ENCODE measurements at places on chromosomes 7 and 10.

- no peak for DNase-seq
Measured at GRCh38 chr7:125436220-125436619, 506.6 kb upstream of the POT1 start.

- DNase-seq, result no peak
Measured at GRCh38 chr10:22363305-22363704, 18.0 kb downstream of the SPAG6 start.

DNA sequence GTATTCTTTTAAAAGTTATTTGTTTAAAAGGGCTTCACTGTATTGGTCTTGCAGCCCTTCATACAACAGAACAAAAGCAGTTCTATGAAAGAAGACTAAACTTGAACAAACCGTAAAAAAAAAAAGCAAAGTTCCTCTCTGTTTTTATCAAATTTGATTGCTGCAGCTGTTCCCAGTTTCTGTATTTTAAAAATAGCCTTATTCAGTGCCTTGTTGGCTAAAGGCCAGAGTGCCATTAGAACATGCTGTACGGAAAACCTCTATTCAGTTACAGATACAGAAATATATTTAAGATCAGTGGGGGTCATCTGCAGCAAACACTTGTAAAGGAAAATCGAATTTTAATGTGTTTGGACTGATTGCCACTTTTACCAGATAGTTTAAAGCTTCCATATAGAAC, 207.8 kb upstream of the ETV1 start:
- peak; percentile 30 for DNase-seq

GRCh38 chr10:31120961-31121685, 89.5 kb upstream of the ZNF438 start:
- DNase-seq, result no peak

DNA sequence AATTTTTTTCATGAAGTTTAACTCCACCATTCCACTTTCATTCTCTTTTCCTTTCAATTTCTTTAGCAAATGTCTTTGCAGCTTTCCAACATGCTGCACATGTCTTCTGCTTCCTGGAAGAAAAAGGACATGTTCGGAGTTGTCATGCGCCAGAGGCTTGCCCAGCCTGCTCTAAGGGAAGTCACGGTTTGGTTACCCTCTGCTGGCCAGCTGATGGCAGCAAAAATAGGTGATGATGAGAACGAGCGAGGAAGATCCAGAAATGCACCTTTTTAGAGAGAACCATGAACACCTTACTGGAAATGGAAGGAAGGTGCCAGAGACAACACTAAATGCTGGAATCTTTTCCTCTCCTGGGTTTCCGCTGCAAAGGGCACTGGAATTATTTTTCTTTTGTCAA, 4.9 kb upstream of the ZSCAN21 start:
- DNase-seq, result peak; percentile 29

- DNase-seq, result no peak
Measured at GRCh38 chr10:97408496-97408992, 7.4 kb upstream of the RRP12 start.

DNA sequence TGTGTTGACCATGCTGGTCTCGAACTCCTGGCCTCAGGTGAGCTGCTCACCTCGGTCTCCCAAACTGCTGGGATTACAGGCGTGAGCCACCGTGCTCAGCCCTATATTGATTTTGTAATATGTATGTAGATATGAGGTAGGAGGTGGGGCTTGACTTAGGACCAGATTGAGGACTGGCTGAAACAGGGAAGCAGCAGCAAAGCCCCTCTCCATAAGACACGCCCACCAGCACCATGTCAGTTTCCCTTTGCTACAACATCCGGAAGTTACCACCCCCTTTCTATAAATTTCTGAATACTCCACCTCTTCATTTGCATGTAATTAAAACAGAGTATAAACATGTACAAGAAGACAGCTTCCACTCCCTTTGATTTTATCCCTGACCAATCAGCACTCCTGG, 47.9 kb upstream of the MYL10 start:
- DNase-seq, result no peak

- no peak for DNase-seq
Measured at GRCh38 chr7:79893991-79894390, 240.6 kb upstream of the GNAI1 start.

DNA sequence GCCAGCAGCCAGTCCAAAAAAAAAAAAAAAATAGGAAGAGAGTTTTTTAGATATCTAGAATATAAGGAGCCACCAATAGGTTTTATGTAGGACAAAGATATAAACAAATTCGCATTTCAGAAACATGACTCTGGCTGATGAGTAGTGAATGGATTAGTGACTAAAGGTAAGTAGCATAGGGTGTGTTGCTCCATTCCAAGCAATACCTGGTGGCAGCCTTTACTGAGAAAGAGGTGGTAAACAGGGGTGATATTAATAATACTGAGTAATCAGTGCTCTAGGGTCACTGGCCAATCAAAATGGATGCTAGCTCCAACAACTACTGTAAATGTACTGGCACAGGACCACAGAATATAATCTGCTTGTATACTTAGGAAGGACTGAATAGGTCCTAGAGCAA, 45.5 kb upstream of the RAB11FIP2 start:
- no peak for DNase-seq

- DNase-seq, result no peak
Measured at GRCh38 chr10:80153460-80153859, 20.9 kb downstream of the PLAC9 start.

DNA sequence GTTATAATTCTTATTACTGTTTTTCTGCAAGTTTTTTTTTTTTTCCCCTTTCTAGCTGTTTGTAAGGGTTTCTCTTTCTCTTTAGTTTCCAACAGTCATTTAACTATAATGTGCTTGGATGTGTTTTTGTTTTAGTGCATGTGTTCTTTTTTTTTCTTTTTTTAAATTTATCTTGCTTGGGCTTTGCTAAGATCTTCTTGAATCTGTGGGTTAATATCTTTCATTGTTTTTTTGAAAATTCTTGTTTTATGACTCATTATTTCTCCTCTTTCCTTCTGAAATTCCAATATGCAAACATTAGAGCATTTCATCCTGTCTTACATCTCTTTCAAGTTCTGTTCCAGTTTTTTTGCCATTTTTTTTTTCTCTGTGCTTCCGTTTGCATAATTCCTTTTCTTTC, 5.7 kb upstream of the HK1 start:
- DNase-seq, result no peak

DNA sequence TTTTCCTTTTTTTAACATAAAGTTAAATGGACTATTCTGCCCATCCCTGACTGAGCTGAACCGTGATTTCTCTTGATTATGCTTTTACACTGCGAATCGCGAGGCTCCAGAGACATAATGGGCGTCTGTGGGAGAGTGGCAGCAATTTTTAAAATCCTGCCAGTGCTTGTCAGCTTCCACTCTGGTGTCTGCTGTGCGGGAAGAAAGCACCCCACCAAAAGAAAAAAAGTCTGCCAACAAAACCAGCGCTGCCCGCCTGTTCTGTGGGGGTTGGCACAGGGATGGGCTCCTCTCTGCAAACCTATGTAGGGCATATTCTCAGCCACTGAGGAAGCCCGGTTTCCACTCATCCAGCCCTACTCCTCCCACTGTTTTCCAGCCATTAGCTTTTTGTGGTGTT, 592.3 kb upstream of the GALNT17 start:
- peak; percentile 50 for DNase-seq

GRCh38 chr7:40865441-40866233, 730.8 kb downstream of the SUGCT start:
- no peak for DNase-seq

GRCh38 chr7:55723621-55723941, 139.0 kb downstream of the SEPTIN14 start:
- no peak for DNase-seq

DNA sequence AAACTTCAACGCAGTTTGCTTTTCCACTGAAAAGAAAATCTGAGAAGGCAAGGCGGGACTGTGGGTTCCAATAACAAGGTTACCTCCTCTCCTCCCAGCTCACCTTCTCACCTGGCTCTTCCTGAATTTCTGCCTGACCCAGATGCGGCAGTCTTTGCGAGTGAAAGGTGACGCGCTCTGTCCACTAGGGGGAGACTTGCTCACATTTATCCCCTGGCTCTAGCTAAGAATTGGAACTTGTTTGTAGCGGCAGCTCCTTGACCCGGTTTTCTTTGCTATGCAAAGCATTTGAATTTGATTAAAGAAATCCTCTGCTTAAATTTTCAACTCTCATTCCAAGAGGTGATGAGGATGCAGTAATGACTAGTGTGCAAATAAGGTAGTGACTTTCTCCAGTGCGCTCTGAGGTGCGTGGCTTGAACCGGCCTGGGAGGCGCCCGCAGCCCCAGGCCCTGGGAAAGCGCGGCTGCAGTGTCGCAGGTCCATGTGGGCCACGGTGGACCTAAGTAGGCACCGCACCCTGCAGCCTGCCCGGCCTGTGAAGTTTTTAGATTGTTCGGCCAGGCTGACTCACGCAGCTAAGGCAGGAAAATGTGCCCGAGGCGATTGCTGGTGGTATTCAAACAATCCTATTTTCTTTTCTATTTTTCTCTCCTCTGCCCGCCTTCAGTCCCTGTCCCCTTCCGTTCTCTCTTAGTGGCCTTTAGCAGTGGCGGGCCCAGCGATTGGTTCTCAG, 336.9 kb upstream of the NPSR1 start:
- peak; percentile 79 for DNase-seq

DNA sequence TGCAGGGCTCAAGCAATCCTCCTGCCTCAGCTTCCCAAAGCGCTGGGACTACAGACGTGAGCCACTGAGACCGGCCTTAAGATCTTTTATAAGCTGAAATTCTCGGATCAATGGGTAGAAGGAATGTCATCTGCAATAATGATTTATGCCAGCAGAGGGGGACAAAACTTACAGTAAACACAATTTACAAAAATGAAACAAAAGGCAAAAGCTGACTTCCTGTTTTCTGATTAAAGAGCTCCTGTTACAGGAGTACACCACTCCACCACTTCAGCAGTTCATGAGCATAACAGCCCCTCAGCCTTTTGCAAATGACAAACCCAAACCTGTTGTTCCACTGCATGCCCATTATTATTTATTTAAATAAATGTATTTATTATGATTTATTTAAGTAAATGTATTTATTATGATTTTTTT, 88.5 kb upstream of the ATP6V0A4 start:
- peak; percentile 42 for DNase-seq

- DNase-seq, result no peak
Measured at GRCh38 chr7:128831178-128831993, 1.2 kb downstream of the FLNC start.

- no peak for DNase-seq
Measured at GRCh38 chr10:124595143-124595883, 133.7 kb downstream of the LHPP start.

- DNase-seq, result no peak
Measured at GRCh38 chr7:30644286-30644955, 37.8 kb downstream of the CRHR2 start.

- no peak for DNase-seq
Measured at GRCh38 chr10:96858038-96858705, 26.1 kb downstream of the LCOR start.

GRCh38 chr7:36396150-36396549, 6.5 kb downstream of the ANLN start:
- no peak for DNase-seq

GRCh38 chr10:66025186-66025585, 900.6 kb upstream of the LRRTM3 start:
- DNase-seq, result no peak

DNA sequence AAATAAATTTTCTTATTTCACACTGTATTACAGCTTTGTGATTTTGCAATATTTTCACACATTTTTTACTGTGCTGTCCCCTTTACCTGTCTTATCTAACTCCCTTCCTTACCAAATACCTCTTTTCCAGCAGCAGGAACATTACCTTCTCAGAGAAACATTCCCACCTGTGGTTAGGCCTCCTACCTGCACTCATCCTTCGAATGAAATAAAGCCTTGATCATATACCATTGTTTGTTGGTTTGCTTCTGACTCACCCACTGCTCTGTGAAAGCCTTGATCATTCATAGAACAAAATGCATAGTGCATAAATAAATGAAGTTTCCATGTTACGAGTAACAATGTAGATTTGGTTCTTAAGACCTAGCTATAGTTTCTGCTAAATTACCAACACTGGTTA, 256.3 kb downstream of the ARL4A start:
- DNase-seq, result no peak

DNA sequence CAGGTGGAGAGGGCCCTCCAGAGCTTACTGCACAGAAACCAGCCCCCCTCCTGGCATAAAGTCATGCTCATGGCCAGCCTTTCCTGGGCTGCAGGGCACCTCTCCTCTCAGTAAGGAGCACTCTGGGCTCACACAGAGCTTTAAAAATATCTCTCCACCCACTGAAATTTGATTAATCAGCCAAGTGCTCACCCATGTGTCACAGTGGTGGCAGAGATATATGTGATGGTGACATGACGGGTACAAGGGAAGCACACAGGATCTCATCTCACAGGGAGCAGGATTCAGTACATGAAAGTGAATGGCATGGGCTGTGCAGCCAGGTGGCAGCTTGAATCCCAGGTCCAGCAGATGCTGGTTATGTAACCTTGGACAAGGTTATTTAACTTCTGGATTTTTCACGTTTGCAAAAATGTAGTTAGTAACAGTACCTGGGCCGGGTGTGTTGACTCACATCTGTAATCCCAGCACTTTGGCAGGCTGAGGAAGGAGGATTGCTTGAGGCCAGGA, 144.8 kb downstream of the CALN1 start:
- peak; percentile 31 for DNase-seq

GRCh38 chr10:8453587-8453986, 399.1 kb downstream of the GATA3 start:
- no peak for DNase-seq

DNA sequence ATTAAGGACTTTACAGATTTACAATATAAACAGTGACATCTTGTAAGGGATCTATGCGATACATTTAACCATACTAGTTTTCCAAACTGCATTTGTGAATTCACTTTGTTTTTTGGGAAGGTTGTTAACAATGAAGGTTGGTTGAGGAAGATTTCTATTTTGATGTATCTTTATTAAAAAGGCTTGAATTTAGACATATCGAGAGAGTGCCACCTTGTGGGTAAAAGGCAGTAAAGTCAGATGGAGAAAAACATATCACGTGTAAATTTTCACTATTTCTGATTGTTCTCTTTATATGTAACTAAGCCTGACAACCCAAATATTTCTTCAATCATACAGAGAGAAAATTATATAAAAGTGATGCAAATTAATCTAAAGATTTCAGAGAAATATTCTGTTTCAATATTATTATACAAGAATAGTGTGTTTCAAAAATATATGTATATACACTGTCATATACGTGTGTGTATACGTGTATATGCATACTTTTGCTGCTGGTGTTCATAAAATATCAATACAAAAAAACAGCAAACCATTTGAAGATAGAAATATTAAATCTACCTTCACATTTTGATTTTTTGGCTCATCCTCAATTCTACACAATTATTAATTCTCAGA, 988.6 kb downstream of the SORCS1 start:
- DNase-seq, result peak; percentile 35

DNA sequence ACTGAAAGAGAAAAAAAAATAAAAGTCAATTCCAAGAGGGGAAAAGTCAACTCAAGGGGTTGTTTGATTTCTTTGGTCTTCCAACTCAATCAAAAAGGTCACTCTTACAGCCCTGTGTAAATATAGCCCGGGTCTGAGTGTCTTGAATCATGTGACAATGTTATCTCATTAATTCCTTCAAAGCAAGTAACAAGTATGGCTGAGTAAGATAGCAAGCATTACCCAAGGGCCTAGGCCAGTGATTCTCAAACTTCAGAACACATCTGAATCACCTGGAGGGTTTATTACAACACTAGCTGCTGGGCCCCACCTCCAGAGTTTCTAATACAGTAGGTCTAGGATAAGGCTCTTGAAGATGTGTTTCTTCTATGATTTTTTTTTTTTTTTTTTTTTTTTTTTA, 125.0 kb downstream of the PRLHR start:
- DNase-seq, result no peak

- no peak for DNase-seq
Measured at GRCh38 chr10:49359349-49360270, 36.3 kb downstream of the DRGX start.

- peak; percentile 92 for DNase-seq
Measured at GRCh38 chr7:4631380-4632179, 50.5 kb upstream of the FOXK1 start.

Data from Ammon's horn (tissue), 1 donor.